GM13976 (cell line): ENCODE measurements at places on chromosomes 13 and 19.
A peak's percentile ranks its signal among the peaks of the same experiment; 100 is the strongest.

DNA sequence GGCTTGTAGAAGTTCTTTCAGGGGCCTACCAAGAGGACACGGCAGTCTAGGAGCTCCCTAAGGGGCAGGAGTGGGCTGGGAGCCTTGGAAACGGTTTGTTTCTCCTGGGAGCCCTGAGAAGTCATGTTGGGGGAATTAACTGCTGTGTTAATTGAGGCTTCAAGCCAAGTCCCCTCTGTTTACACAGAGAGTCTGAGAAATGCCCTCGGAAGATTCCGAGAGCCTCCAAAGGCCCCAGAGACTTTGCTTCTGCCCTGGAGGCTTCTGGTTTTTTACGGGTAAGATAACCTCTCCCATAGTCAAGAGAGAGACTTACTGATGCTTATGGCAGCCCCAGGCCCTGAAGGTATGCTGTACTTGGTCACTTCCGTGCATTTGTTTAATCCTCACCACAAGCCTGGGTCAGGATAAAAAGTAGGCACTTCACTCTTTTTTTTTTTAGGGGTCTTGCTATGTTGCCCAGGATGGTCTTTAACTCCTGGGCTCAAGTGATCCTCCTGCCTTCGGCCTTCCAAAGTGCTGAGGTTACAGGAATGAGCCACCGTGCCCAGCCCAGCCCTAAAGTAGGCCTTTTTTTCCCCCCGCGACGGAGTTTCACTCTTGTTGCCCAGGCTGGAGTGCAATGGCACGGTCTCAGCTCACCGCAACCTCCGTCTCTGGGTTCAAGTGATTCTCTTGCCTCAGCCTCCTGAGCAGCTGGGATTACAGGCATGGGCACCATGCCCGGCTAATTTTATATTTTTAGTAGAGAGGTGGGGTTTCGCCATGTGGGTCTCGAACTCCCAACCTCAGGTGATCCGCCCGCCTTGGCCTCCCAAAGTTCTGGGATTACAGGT is 15.2 kb downstream of the IER2 start:
- DNase-seq, result no peak

DNA sequence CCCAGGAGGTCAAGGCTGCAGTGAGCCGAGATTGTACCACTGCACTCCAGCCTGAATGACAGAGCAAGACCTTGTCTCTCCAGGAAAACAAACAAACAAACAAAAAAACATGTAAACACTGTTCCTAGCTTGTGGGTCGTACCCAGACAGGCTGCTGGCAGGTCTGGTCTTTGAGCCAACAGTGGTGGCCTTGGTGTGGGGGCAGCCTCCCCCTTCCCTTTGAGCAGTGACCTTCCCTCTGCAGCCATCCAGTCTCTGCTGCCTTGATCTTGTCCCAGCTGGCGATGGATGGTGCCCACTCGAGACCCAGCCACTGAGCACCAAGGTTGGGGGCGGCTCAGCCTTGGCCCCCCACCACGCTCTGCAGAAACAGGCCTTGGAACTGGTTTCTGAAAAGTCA is 143.3 kb downstream of the KDM4B start:
- no peak for DNase-seq

GRCh38 chr19:18843960-18844359 is 12.2 kb downstream of the UPF1 start:
- no peak for DNase-seq

GRCh38 chr13:66950666-66951065 is 279.5 kb downstream of the PCDH9 start:
- DNase-seq, result no peak

DNA sequence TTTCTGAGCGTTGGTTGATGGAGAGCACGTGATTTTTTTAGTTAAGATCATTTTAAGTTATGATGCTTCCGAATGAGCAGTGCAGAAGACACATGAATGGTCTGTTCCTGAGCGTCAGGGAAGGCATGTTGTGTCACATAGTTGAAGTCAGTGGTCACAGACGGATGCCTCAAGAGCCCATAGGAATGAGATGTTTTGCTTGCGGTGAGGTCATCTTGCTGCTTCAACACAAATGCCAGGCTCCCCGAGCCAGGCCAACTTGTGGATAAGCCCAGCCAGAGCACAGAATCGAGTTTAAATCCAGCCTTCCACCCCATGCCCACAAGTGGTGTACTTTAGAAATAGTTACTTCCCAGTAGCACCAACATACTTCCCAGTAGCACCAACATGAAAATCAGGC is 5.4 kb downstream of the UPF3A start:
- DNase-seq, result no peak

GRCh38 chr13:93037780-93038179 is 188.8 kb upstream of the GPC6 start:
- no peak for DNase-seq

DNA sequence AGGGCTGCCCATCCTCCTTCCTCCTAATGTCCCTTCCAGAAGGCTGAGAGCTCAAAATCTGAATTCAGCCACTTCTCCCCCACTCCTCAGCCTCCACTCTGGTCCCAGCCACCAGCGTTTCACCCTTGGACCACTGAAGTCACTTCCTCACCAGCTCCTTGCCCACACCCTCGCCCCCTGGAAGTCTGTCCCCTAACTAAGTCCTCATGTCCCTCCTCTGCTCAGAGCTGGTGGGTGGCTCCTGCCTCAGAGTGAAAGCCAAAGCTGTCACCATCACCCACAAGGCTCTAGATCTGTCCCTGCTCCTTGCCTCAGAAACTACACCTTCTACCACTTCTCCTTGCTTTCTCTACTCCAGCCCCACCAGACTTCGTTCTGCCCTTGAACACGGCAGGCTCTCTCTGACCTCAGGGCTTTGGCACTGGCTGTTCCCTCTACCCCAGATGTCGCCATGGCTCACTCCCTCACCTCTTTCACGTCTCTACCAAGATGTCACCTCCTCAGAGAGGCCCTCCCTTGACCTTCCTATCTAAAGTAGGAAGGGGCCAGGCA is 1.7 kb downstream of the ERCC1 start:
- no peak for DNase-seq

- DNase-seq, result peak; percentile 40
Observed at GRCh38 chr13:51818781-51819511, 15.0 kb upstream of the DHRS12 start.

- DNase-seq, result no peak
Observed at GRCh38 chr13:105342281-105342820, 1193.1 kb downstream of the EFNB2 start.

DNA sequence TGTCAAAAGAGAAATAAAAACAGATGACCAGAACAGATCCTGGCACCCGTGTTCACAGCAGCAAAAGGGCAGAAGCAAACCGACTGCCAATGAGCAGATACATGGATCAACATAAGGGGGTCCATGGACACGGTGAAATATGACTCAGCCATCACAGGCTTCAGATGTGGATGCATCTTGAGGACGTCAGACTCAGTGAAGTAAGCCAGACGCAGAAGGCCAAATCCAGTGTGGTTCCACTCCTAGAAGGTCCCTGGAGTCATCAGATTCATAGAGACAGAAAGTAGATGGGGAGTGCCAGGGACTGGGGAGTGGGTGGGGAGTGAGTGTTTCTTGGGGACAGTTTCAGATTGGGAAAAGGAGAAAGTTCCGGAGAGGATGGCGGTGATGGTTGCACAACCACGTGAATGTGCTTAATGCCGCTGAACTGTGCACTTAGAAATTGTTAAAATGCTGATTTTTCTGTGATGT is 28.8 kb upstream of the SEMA6B start:
- DNase-seq, result no peak

GRCh38 chr13:47904891-47905290 is 96.2 kb downstream of the SUCLA2 start:
- DNase-seq, result no peak

- no peak for DNase-seq
Observed at GRCh38 chr13:61672756-61673155, 257.1 kb upstream of the PCDH20 start.

DNA sequence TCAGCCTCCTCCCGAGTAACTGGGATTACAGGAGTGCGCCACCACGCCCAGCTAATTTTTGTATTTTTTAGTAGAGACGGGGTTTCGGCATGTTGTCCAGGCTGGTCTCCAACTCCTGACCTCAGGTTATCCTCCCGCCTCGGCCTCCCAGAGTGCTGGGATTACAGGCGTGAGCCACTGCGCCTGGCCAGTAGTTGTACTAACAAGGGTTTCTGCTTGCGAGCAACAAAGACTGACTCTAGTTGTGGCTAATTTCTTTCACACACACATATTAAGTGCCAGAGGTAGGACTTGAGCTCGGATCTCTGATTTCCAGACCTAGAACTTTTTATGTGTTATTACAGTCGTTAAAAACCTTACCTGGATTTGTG is 635 bp upstream of the PCCA start:
- no peak for DNase-seq

DNA sequence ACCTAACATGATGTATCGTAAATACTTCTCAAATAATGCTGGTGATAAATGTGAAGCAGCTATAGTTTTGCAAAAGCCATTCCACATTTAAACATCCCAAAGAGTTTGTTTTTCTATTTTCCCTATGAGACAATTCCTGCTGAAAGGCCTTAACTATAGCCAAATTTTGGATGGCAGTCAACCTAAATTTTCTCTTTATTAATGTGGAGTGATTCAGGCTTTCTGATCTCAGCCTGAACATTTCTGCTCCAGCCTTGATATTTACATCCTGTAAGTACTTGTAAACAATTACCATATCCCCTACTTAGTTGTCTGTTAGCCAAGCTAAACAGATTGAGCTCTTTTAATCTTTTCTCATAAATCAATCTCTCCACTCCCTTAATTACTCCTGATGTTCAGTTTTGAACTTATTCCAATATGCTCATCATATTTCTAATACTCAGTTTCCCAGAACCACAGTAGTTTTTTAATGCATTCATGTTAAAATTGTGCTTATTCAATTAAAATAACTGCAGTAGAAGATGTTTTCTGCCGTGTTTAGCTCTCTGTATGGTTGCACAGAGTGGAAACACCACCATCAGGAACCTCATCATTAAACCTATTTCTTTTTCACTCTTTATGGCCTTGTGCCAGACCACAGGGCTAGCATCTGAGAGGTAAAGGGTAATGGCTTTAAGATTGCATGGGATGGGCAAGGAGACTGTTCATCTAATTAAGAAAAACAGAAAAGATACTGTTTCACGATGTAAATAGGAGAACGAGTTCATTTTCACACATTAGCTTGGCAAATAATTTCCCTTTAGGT is 1235.2 kb upstream of the SLC10A2 start:
- no peak for DNase-seq

- DNase-seq, result no peak
Observed at GRCh38 chr13:111241862-111242261, 78.6 kb upstream of the TEX29 start.

GRCh38 chr13:32624441-32624840 is 38.2 kb downstream of the PDS5B start:
- DNase-seq, result no peak

DNA sequence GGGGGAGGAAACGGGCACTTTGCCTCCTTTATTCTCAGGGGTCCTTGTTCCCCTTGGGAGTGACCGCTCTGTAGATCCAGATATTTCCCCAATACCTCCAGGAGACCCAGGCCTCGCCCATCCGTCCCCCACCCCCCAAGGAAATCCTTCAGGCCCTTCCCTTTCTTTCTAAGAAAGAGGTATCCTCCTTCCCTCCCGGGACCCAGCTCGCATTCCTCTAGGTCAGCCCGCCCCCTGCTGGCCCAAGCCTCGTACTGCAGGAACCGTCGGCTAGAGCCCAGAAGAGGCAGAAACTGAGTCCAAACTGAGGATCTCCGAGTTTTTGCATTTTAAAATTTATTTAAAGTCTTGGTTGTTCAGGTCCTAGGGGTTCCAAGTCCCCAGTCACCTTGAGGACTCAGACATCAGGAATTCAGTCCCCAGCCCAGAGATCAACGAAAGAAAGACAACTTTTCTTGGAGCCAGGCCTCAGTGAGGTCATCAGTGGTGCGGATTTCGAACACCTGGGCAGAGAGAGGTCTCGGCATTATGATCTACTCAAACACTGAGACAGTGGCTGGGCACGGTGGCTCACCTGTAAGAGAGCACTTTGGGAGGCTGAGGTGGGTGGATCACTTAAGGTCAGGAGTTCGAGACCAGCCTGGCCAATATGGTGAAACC is 7.5 kb upstream of the LRFN1 start:
- DNase-seq, result peak; percentile 78

DNA sequence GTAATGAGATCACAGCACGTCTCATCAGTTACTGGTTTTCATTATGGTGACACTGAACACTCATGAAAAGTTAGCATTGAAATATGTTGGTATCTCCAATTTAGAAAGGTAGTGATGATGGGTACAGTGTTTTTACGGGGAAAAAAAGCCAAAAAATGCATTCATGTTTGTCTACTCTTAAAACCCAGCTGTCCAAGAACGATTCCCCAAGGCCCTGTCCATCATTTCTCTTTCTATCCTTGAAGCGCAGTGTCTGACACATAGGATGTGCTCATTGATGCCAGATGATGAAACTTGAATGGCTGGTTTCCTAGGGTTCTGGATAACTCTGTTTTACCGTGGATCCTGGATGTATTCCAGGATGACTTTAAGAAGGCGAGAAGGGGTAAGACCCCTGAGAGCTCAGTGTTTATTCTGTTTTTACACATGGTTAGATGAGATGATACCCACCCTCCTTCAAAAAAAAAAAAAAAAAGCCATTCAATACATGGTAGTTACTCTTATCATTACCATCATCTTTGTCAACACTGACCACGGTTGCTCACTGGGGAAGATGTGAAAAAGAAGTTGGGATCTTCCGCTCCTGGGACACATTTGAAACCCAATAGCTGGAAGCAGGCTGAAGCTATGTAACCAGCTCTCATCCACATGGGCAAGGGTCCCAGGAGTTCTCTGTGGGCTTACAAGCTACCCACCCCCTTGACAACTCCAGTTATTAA is 22.5 kb downstream of the SERP2 start:
- no peak for DNase-seq

- no peak for DNase-seq
Observed at GRCh38 chr13:111855191-111855590, 211.8 kb upstream of the SOX1 start.

- DNase-seq, result no peak
Observed at GRCh38 chr13:99977334-99977911, 4.2 kb upstream of the ZIC2 start.

- DNase-seq, result no peak
Observed at GRCh38 chr13:36772853-36773252, 46.2 kb upstream of the RFXAP start.

DNA sequence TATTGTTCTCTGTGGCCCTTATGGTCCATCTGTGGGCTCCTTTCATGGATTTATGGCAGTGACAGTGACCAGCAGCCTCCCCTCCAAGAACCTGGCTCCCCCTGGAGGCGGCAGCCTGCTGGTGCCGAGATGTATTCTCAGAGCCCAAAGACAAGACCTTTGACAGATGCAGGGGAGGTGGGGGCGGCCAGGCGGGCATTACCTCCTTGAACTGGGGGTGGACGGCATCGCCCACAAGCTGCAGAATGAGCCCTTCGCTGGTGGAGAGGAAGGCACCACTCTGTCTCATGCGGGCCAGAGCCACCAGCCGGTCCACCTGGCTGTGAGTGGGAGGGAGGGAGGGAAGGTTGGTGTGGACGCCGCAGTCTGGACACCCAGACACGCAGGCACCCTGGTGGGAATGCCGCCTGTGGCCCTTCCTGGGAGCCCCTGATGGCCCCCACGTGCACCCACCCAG is 6.6 kb downstream of the ISOC2 start:
- DNase-seq, result peak; percentile 75

DNA sequence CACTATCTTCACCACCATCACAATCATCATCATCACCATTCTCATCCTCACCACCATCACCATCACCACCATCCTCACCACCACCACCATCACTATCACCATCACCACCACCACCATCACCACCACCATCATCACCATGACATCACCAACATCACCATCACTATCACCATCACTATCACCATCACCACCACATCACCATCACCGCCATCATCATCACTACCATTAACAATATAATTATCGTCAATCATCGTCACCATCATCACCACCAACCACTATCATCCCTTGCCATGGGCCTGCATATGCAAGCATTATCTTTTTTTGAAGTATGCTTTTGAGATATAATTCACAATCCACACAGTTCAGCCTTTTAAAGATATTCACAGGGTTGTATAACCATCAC is 7.6 kb upstream of the PPP6R1 start:
- no peak for DNase-seq
